ENCODE measurements at places on chromosomes 6 and 20.
A peak's percentile ranks its signal among the peaks of the same experiment; 100 is the strongest.

- DNase-seq, result no peak
Measured at GRCh38 chr6:45438151-45438550, 60.4 kb upstream of the SUPT3H start.

DNA sequence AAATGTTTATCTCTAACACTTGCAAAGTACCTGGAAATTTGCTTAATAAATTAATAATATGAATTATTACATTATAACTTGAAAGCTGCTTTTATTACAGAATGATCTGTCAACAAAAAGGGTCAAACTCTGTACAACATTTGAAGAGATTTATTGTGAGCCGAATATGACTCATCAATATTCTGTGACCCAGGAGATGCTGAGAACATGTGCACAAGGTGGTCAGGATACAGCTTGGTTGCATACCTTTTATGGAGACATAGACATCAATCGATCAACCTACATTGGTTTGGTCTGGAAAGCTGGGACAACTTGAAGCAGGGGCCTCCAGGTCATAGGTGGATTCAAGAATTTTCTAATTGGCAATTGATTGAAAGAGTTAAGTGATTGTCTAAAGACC lies 79.0 kb downstream of the RNASET2 start:
- DNase-seq, result no peak

DNA sequence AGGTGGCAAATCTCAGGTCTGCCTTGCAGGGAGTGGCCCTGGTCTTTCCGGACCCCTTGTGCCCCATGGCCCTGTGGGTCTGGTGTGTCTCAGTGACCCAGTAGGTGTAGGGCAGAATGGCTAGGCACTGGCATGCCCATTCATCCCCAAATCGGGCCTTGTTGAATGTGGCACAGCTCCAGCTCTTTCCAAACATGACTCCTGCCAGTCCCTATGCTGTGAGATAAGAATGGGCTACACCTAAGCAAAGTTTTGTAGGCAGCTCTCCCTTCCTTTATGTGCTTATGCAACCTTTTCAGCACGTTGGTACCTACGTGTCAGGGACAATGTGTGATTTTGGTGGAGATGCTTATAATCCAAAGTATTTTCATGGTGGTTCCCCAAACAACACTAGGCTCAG lies 33.9 kb downstream of the FOXO3 start:
- no peak for DNase-seq

- DNase-seq, result no peak
Measured at GRCh38 chr6:45613656-45614055, 235.9 kb upstream of the SUPT3H start.

DNA sequence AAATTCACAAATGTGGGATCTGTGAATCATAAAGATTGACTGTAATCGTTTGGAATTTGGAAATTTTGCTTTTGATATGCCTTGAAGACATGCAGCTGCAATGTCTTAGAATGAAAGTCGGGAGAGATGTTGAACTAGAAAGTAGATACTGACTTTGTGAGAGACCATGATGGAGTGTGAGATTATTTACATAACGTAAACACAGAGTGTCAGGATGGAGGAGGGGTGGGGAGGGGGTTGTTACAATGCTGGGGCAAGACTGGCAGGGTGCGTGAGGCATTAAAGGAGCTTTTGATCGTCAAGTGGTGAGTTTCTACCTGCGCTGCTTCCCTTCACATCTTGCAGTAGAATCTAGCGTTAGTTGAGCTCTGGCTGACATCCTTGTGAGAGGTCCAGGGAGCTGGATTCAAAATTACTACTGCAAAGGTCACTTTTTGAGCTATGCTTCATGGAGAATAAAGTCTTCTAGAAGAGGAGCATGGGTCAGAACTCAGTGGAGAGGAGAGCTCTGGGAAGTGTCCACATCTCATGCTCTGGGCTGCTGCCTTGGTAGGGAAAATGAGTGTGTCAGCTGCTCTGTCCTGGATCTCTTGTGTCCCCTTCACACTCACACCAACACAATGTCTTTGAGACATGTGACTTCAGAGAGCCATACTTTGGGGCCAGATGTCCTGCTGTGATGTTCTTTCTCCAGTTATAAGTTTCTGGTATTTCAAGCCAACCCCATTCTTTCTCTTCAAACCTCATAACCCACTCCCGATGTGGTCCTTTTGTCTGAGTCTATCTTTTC lies 105.2 kb upstream of the CITED2 start:
- DNase-seq, result no peak

GRCh38 chr6:107894809-107895396 lies 63.1 kb downstream of the SEC63 start:
- no peak for DNase-seq

- DNase-seq, result no peak
Measured at GRCh38 chr20:38032585-38033329, 499 bp downstream of the TTI1 start.

- no peak for DNase-seq
Measured at GRCh38 chr20:38049800-38050199, 16.3 kb downstream of the RPRD1B start.

GRCh38 chr6:90472716-90473115 lies 114.2 kb downstream of the MAP3K7 start:
- no peak for DNase-seq

GRCh38 chr20:25389858-25390537 lies 637 bp downstream of the ABHD12 start:
- DNase-seq, result peak; percentile 73

DNA sequence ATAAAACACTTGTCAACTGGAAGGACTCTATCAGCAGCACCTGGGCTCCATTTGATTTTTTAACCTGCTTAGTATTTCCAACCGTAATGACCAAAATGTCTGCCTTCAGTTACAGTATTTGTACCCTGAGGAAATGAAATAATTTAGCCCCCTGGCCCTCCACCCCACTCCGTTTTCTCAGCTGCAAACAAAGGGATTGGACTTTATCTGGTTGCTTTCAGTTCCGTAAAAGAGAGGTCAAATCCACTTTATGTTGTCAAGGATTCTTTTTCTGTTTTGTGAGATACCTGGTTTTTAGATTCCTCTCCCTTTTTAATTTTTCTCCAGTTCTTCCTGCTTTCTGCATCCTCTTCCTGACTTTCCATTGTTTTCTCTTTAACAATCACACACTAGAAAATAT lies 64.4 kb upstream of the BMP2 start:
- DNase-seq, result no peak

DNA sequence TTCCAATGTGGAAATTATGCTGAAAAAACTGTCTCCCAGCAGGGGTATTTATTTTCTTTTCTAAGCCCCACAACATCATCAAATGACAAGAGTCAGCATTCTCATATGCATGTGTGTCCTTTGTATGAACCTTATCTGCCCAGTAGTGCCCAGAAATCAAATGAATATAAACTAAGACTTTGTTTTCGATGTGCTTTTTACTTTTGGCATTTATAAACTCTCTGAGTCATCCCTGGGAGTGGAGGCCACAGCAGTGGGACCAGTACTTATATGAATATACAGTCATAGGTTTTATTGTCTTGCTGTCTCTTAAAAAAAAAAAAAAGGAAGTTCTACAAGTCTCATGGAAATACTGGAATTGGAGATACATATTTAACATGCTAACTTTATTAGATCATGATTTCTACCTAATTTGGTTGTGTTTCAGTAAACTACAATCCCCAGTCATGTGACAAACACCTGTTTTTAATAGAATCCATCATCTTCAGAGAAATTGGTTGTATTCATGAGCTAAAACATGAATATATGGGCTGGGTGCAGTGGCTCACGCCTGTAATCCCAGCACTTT lies 99.2 kb upstream of the TMEM181 start:
- no peak for DNase-seq

DNA sequence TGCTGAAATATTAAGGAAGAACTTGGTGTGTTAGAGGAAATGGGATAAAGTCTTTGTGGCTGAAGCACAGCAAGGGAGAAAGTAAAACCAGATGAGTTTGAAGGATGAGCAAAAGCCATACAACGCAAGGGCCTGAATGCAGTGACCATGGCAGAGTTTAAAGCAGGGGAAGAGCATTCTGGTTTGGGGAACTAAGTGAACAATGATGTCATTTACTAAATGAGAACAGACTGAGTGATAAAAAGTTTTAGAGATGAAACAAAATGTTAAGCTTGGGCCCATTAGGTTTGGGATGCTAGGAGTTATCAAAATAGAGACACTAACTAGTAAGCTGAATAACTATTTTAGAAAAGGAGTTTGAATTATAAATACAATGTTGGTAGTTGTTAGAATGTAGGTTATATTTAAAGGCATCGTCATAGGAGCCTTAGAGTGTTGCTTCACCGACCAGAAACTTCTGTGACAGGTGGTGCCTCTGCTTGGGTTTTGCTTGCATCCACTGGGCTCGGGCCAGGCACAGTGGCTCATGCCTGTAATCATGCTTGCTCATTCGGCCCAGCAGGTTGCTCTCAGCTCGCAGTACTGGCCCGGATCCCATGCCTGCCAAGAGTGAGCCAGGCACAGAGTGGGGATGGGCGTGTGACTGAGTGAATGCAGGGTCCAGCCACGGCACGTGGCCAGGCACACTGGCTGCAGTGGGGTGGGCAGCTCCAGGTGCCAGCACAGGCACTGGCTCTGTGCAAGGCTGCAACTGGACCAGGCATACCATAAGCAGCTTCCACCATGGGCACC lies 37.4 kb upstream of the OPRM1 start:
- no peak for DNase-seq

DNA sequence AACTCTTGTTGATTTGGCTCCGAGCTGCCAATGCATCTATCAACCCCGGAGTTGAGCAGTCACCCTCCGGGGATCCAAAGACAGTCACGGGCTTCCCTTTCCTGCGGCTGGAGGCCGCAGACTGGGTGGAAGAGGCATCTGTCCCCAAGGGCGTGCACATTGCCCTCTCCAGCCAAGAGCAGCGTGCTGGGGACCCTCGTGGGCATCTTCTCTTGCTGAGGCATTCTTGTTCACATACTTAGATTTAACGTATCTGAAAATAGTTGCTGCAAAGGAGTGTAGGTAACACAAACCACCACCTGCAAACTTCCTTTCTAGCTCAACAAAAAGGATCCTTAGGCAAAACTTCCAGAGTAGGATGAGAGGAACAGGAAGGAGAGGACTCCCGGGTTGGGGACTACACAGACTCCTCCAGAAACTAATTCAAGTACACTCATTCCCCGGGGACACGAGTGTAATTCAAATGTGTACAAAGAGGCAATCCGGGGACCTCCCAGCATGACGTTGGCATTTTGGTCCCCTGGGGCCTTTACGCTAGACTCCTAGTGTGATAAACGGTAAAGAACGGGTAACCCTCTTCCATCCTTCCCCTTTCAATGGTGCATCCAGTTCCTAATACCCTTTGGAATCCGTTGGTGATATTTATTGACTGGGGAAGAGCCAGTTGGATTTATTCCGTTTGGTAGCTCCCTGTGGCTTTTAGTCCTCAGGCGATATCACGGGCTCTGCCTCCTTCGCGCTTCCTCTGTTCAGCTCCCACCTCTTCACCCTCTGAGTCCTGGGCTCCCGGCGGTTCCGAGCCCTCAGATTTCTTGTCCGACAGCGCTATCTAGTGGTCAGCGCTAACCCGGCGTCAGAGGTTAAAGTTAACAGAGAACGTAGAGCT lies 2.7 kb upstream of the COL12A1 start:
- DNase-seq, result peak; percentile 79

- DNase-seq, result no peak
Measured at GRCh38 chr6:43845646-43846045, 75.6 kb downstream of the VEGFA start.

Data from stimulated activated effector memory CD8-positive, alpha-beta T cell treated with anti-CD3 and anti-CD28 coated beads, Interleukin-12 subunit alpha, Interleukin-12 subunit beta, amount 100 ng/mL, for 72 hours (primary cell).